ENCODE measurements at places on chromosomes 7 and 10.

- no peak for DNase-seq
Measured at GRCh38 chr10:29584436-29584835, 50.3 kb downstream of the SVIL start.

DNA sequence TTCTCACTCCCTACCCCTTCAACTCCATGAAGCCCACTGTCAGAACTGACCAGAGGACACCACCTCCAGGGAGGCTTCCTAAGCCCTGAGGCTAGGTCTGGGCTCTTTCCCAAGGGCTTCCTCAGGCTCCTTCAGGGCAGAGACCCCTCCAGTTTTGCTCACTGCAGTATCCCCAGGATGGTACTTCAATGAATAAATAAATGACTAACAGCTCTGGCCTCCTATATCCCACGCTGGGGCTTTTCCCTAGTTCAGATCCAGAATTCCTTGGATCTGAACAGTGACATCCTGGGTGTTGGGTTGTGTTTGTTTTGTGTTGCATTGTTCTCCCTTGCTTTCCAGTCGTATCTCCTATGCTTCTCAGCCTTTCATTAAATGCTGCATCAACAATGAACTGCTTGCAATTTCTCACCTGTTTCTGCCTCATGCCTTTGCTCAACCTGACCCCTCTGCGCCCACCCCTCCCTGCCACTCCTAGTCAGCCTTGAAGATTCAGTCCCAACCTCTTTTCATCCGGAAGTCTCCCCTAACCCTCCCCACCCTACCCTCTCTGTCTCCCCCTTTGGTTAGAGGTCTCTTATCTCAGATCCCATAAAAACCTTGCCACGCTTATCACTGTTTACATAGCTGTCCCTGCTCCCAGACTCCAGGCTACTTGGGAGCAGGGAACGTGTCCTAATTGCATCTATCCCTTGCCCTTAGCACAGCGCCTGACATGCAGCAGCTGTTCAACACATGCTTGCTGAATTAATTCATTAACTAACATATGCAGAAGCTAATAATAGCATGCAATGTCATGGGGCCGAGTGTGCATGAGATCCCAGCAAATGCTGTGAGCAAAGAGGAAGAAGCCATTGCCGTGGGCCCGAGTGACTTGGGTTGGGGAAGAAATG lies 41.7 kb downstream of the PPP1R3C start:
- DNase-seq = no peak

DNA sequence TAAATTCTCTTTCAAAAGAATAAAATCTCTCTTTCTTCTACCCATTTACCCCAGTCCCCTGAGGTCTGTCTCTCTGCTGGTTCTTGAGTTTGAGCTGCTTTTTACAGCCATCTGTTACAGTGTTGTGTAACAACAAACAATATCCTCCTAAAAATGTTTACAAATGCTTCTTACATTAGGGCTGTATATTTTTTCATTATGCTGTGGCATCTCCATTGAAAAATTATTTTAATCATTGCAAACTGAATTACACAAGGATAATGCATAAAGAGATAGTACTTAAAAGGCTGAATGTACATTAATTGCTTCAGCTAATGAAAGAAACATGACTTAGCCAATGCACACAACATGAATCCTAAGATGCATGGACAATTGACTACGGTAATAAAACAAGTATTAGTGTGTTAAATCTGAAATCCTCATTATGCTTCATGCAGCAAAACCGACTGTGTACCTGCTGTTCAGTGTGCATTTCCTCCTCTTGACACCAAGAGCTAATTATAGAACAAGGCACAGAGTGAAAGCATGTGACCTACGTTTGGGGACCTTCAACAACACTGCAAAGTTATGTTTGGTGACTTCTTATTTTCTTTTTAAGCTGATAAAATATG lies 181.7 kb upstream of the RHOBTB1 start:
- DNase-seq = no peak

DNA sequence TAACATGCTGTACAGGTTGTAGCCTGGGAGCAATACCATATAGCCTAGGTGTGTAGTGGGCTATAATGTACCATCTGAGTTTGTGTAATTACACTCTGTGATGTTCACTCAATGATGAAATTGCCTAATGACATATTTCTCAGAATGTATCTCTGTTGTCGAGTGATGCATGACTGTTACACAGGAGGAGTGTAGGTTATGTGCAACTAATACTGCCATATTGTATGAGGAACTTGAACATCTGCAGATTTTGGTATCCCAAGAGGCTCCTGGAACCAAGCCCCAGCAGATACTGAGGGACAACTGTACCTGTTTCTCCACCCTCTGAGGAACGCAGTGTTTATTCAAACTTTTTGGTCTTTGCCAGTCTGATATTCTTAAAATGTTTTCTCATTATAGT lies 38.6 kb downstream of the NACAD start:
- no peak for DNase-seq

DNA sequence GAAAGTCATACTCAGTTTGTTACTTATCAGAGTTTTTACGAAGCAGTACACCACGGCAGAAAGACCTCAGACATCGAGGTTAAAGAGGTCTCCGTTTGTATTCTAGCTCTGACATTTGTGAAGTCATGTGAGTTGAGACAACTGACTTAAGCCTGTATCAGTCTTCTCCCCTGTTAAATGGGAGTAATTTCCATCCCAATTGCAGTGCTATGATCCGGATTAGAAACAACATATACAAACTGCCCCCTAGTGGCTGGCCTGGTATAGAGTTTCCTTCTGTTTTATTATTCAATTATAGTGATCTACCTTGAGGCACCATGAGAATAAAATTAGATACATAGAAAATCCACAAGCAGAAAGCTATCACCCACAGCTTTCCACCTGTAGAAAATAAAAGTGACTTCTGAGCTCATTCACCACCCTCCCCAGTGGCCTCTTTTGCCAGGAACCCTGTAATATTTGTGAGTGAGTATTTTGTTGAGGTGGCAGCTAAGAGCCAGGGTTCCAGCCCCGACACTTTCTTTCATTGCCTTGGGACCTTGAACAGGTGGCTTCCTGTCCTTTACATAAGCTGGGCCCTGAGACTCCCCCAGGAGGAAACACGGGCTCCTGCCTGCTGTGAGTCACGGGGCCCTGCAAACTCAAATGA lies 607.2 kb upstream of the MGMT start:
- peak; percentile 53 for DNase-seq

DNA sequence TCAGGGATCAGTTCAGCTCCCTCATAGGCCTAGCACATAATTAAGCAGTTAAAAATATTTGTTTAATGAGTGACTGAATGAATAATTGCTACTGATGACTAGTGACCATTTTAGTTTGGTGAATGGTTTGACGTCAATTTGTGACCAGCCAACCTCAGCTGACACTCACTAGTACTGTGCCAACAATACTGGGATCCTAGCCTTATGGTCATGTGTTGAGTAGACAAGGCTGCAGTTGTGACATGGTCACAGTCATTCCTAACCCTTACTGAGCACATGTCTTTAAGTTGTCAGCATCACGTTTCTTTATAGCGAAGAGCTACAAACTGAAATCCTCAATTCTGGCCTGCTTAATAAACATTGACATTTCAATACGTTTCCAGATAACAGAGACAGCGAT lies 86.9 kb upstream of the SLC26A5 start:
- no peak for DNase-seq

DNA sequence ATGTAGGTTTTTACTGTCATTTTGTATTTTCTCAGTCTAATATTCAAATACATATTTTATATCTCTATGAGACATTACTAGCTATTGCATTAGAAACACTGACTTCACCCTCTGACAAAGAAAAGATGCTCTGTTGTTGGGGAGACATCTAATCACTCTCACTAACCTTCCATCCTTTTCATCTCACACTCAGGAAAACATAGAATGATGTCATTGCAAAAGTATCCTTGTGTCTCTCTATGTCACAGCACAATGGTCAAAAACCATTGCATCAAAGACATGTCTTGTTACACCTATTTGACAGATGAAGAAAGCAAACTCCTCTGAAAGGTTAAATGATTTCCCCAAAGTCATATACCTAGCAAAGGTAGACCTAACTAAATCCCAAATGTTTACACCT lies 231.3 kb upstream of the PTN start:
- DNase-seq = no peak

GRCh38 chr7:149872419-149873073 lies 1.2 kb upstream of the ATP6V0E2 start:
- DNase-seq = peak; percentile 43

DNA sequence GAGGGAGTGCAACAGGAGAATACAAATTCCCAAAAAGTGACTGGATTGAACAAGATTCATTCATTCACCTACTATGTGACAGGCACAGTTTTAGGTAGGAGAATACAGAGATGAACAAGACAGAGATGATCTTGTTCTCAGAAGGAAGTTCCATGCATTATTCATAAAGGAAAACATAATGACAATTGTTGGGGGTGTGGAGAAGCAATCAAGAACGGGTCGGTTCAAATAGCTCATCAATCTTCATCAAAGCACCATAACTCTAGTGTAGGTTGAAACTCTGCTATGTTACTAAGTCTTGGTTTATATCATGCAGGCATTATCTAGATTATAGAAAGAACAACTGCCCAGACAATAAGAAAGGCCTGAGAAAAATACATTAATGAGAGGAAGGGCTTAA lies 243.7 kb downstream of the DGKI start:
- no peak for DNase-seq

- no peak for DNase-seq
Measured at GRCh38 chr10:108782411-108782810, 1140.9 kb downstream of the XPNPEP1 start.

GRCh38 chr10:123781956-123782500 lies 109.6 kb downstream of the CPXM2 start:
- DNase-seq = no peak

DNA sequence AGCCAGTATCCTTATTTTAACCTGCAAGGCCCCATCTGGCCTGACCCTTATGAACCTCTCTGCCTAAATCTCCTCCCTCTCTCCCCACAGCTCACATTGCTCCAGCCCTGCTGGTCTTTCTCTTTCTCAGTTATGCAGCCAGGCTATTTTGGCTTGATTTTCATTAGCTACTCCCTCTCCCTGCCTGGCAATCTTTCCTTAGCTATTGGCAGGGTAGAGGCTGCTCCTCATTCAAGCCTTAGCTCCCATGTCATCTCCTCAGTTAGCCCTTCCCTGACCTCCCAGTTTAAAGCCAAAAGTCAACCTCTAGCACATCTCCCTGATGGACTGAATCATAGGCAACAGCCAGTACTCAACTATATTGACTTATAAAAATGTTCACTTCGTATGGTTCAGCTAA lies 214.4 kb upstream of the CELF2 start:
- no peak for DNase-seq

DNA sequence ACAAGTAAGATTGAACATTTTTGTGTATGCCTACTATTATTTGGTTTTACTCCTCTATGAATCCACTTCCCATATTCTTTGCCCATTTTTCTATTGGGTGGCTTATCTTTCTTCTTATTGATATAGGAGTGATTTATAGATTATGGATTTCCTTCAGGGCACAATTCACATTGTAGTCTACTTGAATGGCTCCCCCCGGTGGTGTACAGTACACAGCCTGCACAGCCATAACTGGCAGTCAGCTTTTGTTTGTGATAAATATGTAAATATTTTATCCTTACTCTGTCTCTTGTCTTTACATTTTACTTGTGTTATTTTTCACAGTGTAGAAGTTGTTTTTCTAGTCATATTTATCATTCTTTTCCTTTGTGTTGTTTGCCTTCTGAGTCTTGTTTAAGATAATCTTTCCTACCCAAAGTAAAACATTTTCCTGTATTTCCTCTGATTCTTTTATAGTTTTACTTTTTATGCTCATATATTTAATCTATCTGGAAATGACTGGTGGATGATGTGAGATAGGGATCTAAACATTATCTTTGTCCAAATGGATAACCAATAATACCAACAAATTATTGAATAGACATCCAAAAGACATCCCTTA lies 23.9 kb upstream of the CALD1 start:
- peak; percentile 65 for DNase-seq

GRCh38 chr7:95925236-95925635 lies 152.9 kb downstream of the DYNC1I1 start:
- DNase-seq = no peak

DNA sequence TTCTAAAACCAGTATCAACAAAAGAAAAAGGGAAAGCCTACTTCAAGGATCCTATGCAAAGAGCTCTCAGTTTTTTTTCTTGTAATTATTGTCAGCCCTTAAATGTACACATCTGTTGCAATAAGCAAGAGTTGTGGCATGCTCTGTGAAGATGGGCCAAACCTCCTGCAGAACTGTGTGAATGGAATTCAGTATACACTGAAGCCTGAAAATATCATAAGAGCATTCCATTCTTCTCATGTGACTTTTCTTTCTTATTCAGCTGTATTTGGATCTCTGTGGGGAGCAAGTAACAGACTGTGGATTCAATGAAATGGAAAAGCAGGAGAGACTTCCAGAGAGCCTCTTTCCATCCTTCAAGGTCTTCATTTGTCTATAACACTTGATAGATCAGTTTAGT lies 130.7 kb downstream of the SAMD9 start:
- DNase-seq = no peak

- DNase-seq = no peak
Measured at GRCh38 chr7:17532861-17533404, 234.5 kb downstream of the AHR start.

All from endothelial cell (in vitro differentiated cells).